ENCODE measurements at places on chromosomes 2 and 18. TPM values are rescaled to one million over a fixed set of nuclear protein-coding genes. Genes with fewer than 3 reads are reported as not detected.

PRKAG3 gene
- not detected for total RNA-seq

ANKRD29 gene
- total RNA-seq = 10.0 TPM

INHBB gene
- 14.2 TPM for total RNA-seq

FSHR gene
- not detected for total RNA-seq

MC5R gene
- not detected for total RNA-seq

AP1S3 gene
- 23.7 TPM for total RNA-seq

ILKAP gene
- 44.2 TPM for total RNA-seq

SEMA4F gene
- 13.7 TPM for total RNA-seq

SMYD1 gene
- total RNA-seq = not detected

GEN1 gene
- 13.7 TPM for total RNA-seq

PDIA6 gene
- total RNA-seq = 363 TPM

SPIRE1 gene
- total RNA-seq = 26.9 TPM

TMSB10 gene
- 9,403 TPM for total RNA-seq

POTEJ gene
- total RNA-seq = not detected

HTR2B gene
- 0.07 TPM for total RNA-seq

COL4A4 gene
- total RNA-seq = 1.9 TPM

Data from A549 treated with DMSO at 1 μM for 4 hours (cell line).